Sciatic nerve (tissue), 2 donors: ENCODE measurements at places on chromosomes 5 and 9. TPM values are rescaled to one million over a fixed set of nuclear protein-coding genes. Genes with fewer than 3 reads are reported as not detected.

DNA sequence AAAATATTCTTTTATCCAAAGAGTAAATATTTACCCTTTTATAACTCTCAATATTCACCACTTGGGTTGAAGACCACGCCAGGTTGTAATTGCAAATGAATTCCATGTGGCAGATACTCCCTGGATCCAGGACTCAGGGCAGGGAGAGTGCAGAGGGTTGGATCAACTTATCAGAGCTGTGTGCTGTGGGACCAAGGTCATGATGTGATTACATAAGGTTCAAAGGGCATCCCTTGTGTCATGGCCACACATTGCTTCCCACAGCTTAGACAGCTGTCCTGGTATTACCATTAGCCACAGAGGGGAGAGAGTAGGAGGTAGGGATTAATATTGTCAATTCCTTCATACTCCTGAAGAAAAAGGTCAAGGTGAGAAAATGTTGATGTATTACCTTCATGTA lies 133.9 kb downstream of the JAKMIP2 start:
- DNase-seq, result no peak

- DNase-seq, result no peak
Observed at GRCh38 chr9:2257248-2257929, 242.2 kb downstream of the SMARCA2 start.

DNA sequence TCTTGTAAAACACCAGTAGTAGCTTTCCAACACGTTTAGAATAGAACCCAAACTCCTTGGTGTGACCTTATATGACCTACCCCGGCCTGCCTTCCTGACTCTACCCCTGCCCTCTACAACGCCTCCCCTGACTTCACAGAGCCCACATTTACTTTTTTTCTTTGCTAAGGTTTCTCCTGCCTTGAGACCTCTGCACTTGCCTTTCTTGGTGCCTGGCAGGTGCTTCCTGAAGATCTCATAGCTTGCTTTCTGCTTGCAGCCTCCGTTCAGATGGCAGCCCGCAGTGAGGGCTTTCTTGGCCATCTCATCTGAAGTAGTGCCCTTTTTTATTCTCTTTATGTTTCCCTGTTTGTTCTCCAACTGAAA lies 24.3 kb downstream of the NUP214 start:
- DNase-seq, result no peak

DNA sequence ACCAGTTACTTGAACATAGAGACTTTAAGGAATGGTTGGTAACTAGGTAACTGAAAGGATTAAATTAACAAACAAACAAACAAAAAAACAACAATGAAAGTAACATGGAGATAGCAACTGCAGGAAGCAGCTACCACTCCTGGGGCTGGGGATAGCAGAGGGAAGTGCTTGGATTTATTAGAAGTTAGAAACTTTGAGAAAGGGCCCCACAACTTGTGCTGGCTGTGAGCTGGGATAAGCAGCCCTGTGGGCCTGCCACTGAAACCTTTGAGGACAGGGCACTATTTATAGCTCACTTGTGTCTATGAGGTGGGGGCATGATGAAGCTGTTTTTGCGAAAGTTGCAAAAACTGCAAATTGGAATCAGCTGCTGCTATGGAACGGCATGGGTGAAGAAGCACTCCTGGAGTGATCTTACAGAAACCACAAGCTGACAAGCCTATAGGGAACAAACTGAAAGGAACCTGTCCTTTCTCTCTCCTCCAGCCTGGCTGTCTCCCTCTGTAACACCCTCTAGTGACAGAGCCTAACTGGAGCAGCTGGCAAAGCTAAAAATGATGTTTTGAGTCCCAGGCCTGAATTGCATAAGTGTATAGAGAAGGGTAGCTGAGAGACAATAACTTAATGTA lies 91.4 kb upstream of the RANBP6 start:
- DNase-seq, result no peak

- DNase-seq, result no peak
Observed at GRCh38 chr5:53923961-53924360, 363.5 kb downstream of the NDUFS4 start.

GRCh38 chr9:86389628-86390027 lies 35.4 kb upstream of the TUT7 start:
- no peak for DNase-seq

- no peak for DNase-seq
Observed at GRCh38 chr5:107285772-107286171, 385.0 kb downstream of the EFNA5 start.

- no peak for DNase-seq
Observed at GRCh38 chr5:146006470-146007190, 70.3 kb downstream of the SH3RF2 start.

DNA sequence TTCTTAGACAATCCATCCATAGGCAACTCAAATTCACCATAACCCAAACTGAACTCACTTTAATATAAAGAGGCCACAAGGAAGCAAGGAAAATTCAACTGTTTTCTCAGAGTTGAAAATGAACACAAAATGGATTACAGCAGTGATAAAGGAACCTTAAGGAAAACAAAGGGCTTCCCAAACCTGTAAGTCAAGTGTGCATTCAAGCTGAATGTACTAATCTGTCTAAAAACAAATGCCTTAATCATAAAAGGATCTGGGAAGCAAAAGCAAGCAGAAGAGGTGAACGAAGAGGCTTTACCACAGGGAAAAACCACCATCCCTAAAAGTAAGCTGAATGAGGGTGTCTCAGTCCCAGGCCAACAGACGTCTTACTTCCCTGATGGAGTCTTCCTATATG lies 13.6 kb downstream of the FBXW11 start:
- no peak for DNase-seq

DNA sequence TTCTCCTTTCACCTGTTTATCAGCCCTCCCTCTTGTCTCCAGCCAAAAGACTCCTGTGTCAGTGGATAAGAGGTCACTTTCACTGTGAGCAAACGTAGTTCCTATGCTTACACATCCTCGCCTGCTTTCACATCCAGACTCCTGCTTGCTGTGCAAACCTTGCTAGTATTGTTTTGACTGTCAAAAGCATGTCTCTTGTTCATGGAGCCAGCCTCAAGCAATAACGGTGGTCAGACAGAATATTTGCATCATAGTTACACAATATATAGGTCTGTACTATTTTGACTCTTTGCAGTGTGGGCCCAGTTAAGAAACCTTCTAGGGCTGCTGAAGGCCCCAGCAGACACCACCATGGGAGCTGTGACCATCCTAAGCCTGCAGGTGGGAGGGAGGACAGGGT lies 420.0 kb downstream of the SEMA5A start:
- no peak for DNase-seq

- DNase-seq, result no peak
Observed at GRCh38 chr5:109399092-109399759, 10.5 kb downstream of the PJA2 start.

- DNase-seq, result no peak
Observed at GRCh38 chr5:180284149-180284548, 7.7 kb downstream of the MAPK9 start.

- no peak for DNase-seq
Observed at GRCh38 chr9:81389569-81389993, 299.8 kb downstream of the TLE1 start.

- no peak for DNase-seq
Observed at GRCh38 chr5:145996135-145996534, 59.8 kb downstream of the SH3RF2 start.

- DNase-seq, result no peak
Observed at GRCh38 chr9:136875155-136875554, 9.0 kb upstream of the EDF1 start.

DNA sequence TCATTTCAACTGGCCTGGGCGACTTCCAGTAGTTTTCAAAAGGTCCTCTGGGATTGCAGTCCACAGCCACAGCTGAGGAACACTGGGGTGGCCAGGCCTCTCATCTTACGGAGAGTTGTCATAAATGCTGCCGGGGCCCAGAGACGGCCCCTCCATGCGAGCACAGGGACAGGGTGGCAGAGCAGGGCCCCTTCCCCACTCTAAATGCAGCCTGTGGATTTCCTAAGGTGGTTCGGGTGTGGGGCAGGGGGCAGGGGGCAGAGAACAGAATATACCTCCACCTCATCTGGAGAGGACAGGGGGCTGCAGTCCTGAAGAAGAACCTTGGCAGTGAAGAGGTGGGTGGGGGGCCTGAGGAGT lies 113.6 kb upstream of the TBC1D2 start:
- no peak for DNase-seq

DNA sequence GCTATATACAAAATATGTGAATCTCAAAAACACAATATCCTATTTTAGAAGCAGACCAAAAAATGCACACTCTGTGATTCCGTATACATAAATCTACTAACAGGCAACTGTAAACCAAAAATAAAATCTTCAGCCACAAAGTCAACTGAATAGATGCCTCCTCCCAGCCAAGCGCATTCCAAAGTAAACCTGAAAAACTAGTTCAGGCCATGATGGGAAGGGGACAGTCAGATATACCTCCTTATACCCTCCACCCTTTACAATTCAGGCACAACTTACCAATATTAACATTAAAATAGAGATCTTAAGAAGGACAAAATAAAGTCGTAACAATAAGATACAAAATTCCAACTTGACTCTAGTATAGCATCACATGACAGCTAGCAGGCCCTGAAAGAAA lies 1604.5 kb upstream of the NUDT12 start:
- no peak for DNase-seq

DNA sequence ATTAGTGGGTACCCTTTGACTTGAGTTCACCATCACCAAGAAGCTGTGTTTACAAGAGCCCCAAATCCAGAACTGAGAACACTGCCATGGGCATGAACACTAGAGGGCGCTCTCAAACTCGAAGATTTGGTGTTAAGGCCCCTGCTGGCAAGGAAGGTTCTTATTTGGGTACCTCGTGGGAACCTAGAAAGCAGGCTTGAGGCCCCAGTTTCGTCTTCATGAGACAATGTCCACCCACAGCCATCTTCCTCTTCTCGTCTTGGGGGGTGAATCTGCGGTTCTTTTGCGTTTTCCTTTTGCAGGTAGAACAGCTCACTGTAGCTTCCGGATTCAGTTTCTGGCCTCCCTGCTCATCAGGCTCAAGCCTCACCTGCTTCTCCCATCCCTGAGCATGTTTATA lies 184.0 kb downstream of the SEMA5A start:
- no peak for DNase-seq

MOB3B gene
- total RNA-seq, result 14.9 TPM

FRMPD1 gene
- total RNA-seq, result 0.67 TPM

HTR4 gene
- 0.13 TPM for total RNA-seq

RANBP17 gene
- total RNA-seq, result 14.8 TPM

PRR16 gene
- total RNA-seq, result 0.71 TPM

PPP1R2B gene
- not detected for total RNA-seq

CFAP157 gene
- 0.80 TPM for total RNA-seq

PCDHGB7 gene
- 18.9 TPM for total RNA-seq
